Heart right ventricle (tissue), 16 donors: ENCODE measurements at places on chromosomes 3 and 15.

GRCh38 chr3:15601046-15601398 is 347 bp downstream of the HACL1 start:
- no peak for DNase-seq
- peaks cover 21% of the 10 kb centered on the region for H3K4me1 ChIP-seq
- peak overlapping the region; percentile 82 for H3K27ac ChIP-seq
- no peaks in the 10 kb centered on the region for H3K36me3 ChIP-seq
- H3K4me3 ChIP-seq: peak overlapping the region; percentile 60

- no peaks in the 10 kb centered on the region for H3K27me3 ChIP-seq
- H3K27ac ChIP-seq: no peak overlapping the region
- no peaks in the 10 kb centered on the region for H3K36me3 ChIP-seq
- DNase-seq: no peak
- H3K4me3 ChIP-seq: no peak overlapping the region
These were observed 164.8 kb downstream of the ERC2 start for GRCh38 chr3:56303487-56303886.

GRCh38 chr3:14462738-14463137 is 60.3 kb downstream of the SLC6A6 start:
- no peak overlapping the region for H3K27ac ChIP-seq
- peaks cover 25% of the 10 kb centered on the region for H3K4me1 ChIP-seq
- no peaks in the 10 kb centered on the region for H3K27me3 ChIP-seq

DNA sequence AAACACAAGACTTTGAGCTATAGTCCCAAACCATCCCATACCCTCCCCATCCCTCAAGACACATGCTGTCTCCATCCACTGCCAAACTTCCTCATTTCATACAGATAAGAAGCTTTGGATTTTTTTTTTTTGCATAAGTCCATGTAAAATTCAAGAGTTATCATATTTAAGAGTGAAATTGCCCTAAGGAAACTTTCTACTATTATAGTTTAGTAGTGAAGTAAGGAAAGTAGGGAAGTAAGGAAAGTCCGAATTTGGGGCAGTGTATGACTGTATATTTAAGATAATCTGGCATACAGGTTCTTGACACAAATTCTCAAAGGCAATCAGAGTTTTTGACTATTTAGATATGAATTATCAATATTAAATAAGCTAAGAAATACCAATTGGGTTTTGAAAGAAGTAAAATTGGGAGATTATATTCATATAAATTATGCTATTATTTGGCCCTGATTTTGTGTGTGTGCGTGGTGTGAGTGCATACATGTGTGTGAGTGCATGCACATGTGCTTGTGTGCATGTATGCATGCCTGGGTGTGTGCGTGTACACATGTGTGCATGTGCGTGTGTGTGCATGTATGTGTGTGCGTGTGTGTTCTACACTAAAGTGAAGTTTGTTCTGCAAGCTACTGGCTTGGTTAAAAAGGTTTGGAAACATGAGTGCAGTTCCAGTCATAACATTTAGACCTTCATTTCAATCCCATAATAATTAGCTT is 83.6 kb upstream of the MBNL1 start:
- no peak overlapping the region for H3K4me3 ChIP-seq
- no peak overlapping the region for H3K27ac ChIP-seq

GRCh38 chr3:63050548-63051177 is 175.4 kb upstream of the CADPS start:
- H3K36me3 ChIP-seq: no peaks in the 10 kb centered on the region
- no peak overlapping the region for H3K27ac ChIP-seq
- H3K27me3 ChIP-seq: no peaks in the 10 kb centered on the region
- DNase-seq: no peak
- H3K4me3 ChIP-seq: no peak overlapping the region

DNA sequence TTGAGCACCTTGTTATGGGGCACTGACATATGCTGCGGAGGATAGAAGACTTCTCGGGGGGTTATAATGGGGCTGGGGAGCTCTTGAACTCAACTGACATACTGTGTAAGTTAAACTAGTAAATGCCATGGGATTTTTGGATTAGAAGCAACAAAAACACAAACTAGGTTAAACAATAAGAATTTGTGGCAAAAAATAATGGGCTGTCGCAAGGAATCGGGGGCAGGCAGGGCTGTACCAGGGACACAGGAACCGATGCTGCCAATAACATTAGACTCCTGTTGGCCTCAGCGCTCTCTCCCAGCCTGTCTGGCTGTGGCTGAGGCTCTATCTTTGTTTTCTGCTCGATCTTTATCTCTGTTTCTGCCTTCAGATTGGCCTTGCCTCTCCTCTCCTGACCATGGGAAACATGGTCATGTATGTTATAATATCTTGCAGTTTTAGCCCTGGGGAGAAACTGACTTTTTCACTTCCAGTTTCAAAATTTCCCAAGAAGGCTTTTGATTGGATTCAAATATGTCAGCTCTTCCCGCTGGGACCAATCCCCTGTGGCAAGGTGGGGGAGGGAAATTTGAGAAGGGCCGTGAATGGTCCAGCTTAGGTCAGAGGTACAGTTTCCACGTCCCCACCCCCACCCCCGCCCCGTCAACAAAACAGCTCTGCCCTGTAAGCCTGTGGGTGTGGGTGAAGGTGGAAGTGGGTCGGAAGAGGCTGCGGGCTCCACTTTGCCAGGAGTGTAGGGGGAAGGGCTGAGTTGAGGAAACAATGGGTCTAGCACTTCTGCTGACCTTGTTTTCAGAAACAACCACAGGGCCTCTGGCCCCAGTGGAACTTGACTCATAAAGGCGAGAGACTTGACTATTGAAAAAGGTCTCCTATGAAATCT is 161.1 kb upstream of the TBL1XR1 start:
- peak overlapping the region; percentile 48 for H3K4me3 ChIP-seq
- peak overlapping the region; percentile 91 for H3K27ac ChIP-seq
- H3K27me3 ChIP-seq: no peaks in the 10 kb centered on the region
- H3K36me3 ChIP-seq: no peaks in the 10 kb centered on the region
- H3K4me1 ChIP-seq: peaks cover 59% of the 10 kb centered on the region
- DNase-seq: peak; percentile 87

- DNase-seq: no peak
- no peaks in the 10 kb centered on the region for H3K36me3 ChIP-seq
- no peaks in the 10 kb centered on the region for H3K4me1 ChIP-seq
- no peaks in the 10 kb centered on the region for H3K27me3 ChIP-seq
- no peak overlapping the region for H3K27ac ChIP-seq
- no peak overlapping the region for H3K4me3 ChIP-seq
These were observed 85.4 kb downstream of the TMEM108 start for GRCh38 chr3:133123636-133124035.
